CD4-positive, alpha-beta T cell treated with Interleukin-21 for 1 hour (primary cell): ENCODE measurements at places on chromosomes 2 and 18.

GRCh38 chr2:10204326-10205161 is 82.0 kb downstream of the RRM2 start:
- no peak for DNase-seq

DNA sequence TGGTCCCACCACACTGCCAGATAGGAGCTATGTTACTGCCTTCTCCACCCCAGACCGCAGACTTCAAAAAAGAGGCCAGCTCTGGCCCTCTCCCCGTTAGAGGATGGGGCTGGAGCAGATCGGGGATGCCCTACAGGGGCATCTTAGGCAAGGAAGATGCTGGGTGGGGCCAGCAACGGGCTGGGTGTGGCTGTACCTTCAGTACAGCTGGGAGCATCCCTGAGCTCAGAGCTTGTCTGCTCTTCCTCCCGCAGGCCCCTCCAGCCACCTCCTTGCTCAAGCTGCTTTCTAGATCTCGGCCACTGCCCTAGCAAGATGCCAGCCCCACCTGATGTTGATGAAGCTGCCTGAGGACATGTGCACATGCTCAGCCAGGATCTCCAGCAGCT is 9.8 kb downstream of the PTPRN start:
- no peak for DNase-seq

DNA sequence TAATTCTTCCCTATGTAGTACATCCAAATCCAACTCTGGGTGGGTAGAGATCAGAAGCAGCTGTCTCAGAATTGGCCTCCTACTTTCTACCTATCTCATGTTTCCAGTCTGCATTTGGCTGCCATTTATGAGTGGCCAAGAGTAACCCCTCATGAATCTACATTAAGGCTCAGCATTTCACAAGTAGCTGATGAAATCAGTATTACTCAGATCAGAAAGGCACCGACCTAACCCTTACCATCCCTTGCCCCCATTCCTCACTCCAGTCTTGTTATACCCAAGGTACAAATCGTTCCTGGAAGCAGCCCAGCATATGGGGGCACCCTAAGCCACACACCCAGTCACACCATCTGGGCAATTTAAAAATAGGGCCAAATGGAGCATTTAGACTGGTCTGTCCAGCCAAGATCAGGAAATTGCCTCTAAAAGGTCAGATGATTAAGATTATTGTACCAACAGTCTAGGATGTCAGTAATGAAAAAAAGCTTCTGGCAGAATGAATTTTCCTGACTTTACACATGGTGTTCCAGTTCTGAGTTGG is 37.1 kb downstream of the CD28 start:
- DNase-seq, result no peak

GRCh38 chr2:28281739-28282138 is 110.9 kb upstream of the FOSL2 start:
- no peak for DNase-seq

DNA sequence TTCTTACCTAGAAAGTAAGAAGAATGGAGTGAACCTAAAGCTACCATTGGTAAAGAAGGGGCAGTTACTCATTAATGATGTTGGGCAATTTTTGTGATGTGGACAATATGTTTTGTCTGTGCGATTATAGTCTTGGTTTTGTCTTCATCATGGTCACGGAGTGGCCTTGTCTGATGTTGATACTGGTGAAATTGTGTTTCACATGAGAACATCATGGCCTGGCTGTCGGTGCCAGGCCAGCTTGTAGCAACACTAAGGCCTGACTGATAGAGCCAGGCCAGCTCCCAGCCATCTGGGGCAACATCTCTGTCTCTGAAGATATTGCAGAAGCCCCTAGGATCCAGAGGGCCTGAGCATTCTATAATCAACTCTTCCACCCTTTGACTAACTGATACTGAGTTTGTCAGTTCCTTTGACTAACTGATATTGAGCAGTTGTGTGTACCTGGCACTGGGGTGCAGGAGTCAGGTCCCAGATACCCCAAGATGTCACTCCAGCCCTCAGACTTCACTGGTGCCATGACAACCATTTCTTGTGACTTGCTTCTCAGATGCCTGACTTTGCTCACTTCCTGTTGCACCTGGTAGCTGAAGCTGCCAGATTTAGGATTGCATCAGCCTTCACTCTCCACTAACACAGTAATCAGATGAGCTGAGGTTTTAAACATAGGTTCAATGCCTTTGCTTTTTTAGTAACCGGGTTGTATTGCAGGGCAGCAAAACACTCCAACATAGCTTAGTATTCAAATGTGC is 62.5 kb downstream of the RPIA start:
- DNase-seq, result peak; percentile 47

DNA sequence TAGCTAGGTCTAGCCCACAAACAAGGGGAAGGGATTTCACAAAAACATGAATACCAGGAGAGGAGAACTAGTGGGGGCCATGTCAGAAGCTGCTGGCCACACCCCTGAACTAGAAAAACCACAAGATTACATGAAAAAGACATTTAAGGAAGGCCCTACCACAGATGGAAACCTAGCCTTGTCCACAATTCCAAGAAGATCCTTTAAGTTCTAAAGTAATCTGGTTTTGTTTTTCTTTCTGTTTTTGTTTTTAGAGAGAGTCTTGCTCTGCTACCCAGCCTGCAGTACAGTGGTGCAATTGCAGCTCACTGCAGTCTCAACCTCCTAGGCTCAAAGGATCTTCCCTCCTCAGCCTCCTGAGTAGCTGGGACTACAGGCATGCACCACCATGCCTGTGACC is 34.2 kb upstream of the CAB39 start:
- DNase-seq, result no peak

GRCh38 chr2:31711737-31712136 is 131.0 kb upstream of the SRD5A2 start:
- no peak for DNase-seq

GRCh38 chr2:22907330-22907729 is 477.6 kb upstream of the KLHL29 start:
- no peak for DNase-seq

DNA sequence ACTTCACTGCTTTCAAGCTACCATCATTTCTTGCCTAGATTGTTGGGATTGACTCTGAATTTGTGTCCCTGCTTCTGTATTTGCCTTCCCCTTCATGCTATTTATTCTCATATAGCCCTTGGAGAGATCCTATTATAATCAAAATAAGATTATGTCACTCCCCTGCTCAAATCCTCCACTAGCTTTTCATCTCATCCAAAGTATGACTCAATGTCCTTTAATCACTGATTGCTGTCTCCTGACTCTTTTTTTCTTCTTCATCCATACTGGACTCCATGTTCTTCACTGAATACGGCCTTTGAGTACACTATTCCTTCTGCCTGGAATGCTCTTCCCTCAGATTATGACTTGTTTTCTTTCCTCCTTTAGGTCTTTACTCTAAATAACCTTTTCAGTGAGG is 5.0 kb downstream of the RBKS start:
- DNase-seq, result no peak

- DNase-seq, result no peak
These were observed 360.9 kb downstream of the ERBB4 start for GRCh38 chr2:212177724-212178123.

DNA sequence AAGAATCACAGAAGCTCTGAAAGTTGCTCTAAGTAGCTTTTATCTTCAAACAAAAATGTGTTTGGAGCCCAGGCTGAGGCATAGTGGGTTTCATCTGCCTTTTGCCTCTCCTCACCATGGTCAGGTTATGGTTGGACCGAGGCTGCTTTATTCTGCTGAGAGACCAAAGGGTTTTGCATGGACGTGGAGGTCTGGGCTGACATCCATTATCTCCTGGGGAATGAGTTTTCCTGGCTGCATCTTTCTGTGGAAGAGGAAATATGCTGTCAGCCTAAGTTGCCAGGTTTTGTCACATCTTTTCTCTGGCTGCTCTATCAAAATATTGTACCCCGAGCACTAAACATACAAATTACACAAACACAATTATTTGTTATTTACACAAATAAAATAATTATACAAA is 223.2 kb downstream of the LDLRAD4 start:
- no peak for DNase-seq

GRCh38 chr2:206368933-206369569 is 74.3 kb upstream of the ADAM23 start:
- DNase-seq, result no peak

- no peak for DNase-seq
These were observed 3.2 kb upstream of the ENOSF1 start for GRCh38 chr18:715626-716025.

GRCh38 chr2:229728370-229728769 is 14.0 kb upstream of the DNER start:
- DNase-seq, result no peak

DNA sequence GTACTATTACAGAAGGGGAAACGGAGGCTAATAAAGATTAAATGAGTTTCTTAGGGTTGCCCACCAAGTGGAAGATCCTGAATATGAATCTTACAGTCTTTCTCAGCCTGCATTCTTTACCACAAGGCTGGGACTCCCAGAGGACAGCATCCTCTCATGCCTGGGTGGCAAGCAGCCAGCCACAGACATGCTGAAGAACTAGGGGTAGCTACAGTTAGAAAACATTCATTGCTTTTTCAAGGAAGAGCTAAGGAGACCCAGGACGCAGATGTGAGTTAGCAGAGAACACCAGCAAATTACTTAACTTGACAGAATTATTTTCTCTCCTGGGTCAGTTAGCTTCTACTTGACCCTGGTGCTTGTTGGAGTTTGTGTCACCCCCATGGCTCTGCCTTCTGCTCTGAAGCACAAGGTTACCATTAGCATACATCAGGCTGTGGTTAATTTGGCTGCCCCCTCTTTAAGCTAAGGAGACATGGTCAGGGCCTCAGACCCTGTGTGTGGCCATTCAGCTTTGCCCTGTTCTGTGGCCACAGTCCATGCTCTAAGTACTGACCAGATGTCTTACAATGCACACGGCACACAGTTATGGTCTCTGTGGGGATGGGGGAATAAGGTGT is 132.3 kb upstream of the TNP1 start:
- no peak for DNase-seq

DNA sequence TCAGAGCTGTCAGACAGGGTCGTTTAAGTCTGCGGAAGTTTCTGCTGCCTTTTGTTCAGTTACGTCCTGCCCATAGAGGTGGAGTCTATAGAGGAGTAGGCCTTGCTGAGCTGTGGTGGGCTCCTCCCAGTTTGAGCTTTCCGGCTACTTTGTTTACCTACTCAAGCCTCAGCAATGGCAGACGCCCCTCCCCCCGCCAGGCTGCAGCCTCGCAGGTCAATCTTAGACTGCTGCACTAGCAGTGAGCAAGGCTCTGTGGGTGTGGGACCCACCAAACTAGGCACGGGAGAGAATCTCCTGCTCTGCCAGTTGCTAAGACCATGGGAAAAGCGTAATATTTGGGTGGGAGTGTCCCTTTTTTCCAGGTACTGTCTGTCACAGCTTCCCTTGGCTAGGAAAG is 86.5 kb downstream of the EFEMP1 start:
- DNase-seq, result no peak

DNA sequence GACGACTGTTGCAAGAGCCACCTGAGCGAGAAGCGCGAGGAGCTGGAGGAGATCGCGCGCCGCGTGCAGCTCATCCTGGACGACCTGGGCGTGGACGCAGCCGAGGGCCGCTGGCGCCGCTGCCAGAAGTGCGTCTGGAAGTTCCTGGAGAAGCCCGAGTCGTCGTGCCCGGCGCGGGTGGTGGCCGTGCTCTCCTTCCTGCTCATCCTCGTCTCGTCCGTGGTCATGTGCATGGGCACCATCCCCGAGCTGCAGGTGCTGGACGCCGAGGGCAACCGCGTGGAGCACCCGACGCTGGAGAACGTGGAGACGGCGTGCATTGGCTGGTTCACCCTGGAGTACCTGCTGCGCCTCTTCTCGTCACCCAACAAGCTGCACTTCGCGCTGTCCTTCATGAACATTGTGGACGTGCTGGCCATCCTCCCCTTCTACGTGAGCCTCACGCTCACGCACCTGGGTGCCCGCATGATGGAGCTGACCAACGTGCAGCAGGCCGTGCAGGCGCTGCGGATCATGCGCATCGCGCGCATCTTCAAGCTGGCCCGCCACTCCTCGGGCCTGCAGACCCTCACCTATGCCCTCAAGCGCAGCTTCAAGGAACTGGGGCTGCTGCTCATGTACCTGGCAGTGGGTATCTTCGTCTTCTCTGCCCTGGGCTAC is 1.2 kb downstream of the KCNF1 start:
- no peak for DNase-seq

- no peak for DNase-seq
These were observed 19.2 kb upstream of the AP1S3 start for GRCh38 chr2:223856584-223856983.

GRCh38 chr2:103364177-103364576 is 602.3 kb downstream of the TMEM182 start:
- DNase-seq, result no peak

DNA sequence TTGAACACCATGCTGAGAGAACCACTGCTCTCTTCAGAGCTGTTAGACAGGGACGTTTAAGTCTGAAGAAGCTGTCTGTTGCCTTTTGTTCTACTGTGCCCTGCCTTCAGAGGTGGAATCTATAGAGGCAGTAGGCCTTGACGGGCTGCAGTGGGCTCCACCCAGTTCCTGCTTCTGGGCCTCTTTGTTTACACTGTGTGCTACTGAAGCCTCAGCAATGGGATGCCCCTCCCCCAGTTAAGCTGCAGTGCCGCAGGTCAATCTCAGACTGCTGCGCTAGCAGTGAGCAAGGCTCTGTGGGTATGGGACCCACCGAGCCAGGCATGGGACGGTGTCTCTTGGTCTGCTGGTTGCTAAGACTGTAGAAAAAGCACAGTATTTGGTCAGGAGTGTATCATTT is 162.3 kb upstream of the NXPH2 start:
- DNase-seq, result no peak

- no peak for DNase-seq
These were observed at the start of gene PID1 for GRCh38 chr2:229270551-229271410. Gene PID1, minus strand, starts transcription at chr2:229271287. Its CDS starts 244 bp downstream, at chr2:229271043.

DNA sequence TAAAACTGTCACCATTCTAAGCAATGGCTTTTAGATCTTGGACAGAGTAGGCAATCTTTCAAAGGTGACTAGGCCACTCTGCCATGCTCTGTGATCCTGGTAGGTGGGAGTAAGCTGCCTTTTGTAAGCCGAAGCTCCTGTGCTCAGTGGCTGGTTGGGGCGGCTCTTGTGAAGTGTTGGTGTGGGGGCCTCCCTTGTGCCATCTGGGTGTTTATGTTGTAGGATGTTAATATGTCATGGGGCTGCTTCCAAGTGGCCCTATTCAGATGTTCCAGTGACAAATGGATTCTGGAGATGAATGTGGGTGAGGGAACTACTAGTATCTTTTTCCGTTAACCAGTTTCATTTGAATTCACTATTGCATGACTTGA is 116.8 kb upstream of the SPRED2 start:
- no peak for DNase-seq

GRCh38 chr2:78541088-78541450 is 484.4 kb upstream of the REG3G start:
- DNase-seq, result no peak

GRCh38 chr2:147045113-147045512 is 799.7 kb upstream of the ACVR2A start:
- DNase-seq, result peak; percentile 32

DNA sequence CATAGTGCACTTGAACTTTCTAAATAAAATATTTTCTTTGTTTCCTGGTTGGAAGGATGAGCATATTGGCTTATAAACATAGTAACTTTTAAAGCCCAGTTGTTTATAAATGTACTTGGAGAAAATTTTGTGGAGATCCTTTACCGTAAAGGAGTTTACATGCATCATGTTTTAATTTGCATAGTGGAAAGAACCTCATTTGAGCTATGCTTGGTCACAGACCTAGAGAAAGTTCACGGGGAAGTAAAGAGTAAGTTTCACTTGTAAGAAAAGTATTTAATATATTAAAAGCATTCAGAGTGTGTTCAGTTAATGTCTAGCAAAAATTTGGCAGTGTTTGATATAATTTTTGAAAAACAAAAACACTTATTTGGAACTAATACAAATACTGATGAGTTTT is 45.3 kb downstream of the PIKFYVE start:
- DNase-seq, result no peak
